ENCODE measurements at places on chromosomes 13 and 19. TPM values are rescaled to one million over a fixed set of nuclear protein-coding genes. Genes with fewer than 3 reads are reported as not detected.

DNA sequence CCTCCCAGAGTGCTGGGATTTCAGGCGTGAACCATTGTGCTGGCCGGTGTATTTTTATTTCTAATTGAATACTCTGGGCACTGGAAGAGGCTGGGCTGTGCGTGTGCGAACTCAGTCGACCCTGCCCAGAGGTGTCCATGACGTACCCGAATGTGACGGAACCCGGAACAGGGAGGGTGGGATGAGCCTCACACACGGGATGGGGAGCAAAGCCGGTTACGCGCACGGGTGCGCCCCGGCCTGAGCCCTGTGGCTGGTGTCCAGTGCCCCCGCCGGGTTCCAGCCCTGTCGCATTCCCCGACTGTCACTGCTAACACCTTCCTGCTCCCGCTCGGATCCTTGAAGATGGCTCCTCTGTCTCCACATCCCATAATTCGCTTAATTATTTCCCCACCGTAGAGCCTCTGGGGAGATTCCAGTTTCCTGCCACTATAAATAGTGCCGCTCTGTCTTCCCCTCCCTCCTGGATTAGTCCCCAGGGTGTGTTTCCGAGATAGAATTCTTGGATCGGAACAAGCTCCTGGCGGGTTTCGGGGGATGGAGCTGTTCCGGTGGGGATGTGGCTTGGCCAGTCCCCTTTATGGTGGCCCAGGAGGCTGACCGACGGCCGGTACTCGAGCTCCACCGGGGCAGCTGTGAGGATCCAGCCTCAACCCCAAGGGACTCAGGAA, 22.0 kb downstream of the SBNO2 start:
- peaks cover 14% of the 10 kb centered on the region for H3K4me1 ChIP-seq
- no peak overlapping the region for H3K27ac ChIP-seq
- DNase-seq = no peak
- no peak overlapping the region for H3K4me3 ChIP-seq
- H3K27me3 ChIP-seq = no peaks in the 10 kb centered on the region

- H3K27me3 ChIP-seq = no peaks in the 10 kb centered on the region
- peak within 1 kb of the TSS; percentile 57 for H3K4me3 ChIP-seq
- H3K36me3 ChIP-seq = no peaks in the 10 kb centered on the region
- H3K27ac ChIP-seq = peak within 1 kb of the TSS; percentile 79
- H3K4me1 ChIP-seq = no peaks in the 10 kb centered on the region
Measured at GRCh38 chr19:6464070-6464873, at the start of gene CRB3. CRB3 (plus strand) TSS chr19:6464271; CDS start chr19:6464702, 431 bp downstream.

DNA sequence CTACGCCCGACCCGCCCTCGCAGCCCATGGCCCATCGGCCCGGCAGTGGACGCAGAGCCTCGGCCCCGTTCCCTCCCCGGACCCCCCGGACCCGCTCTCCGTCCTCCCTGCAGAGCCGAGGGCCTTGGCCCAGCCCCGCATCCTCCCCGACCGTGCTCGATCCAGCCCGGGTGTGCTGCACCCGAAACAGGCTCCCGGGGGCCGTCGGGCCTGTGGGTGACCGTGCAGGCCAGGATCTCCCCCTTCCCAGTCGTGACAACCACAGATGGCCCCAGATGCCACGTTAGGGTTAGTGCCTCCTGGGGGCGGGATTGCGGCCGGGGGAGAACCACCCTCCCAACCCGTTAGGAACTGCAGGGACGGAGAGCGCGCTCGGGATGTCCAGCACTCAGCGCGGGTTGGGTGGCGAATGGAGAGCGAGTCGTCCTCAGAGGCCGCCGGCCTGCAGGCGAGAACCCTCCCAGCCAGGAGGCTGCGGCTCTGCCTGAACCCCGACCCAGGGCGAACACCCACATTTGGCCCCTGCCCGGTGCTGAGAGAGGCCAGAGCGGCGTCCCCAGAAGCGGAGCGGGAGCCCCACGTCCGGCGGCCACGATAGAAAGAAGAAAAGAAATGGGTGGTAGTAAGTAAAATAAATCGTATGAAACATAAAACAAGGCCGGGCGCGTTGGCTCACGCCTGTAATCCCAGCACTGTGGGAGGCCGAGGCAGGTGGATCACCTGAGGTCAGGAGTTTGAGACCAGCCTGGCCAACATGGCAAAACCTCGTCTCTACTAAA, 6.7 kb upstream of the MADCAM1 start:
- H3K27ac ChIP-seq = peak overlapping the region; percentile 98
- DNase-seq = no peak
- peaks cover 7% of the 10 kb centered on the region for H3K4me1 ChIP-seq
- peak overlapping the region; percentile 99 for H3K4me3 ChIP-seq
- peaks cover 4% of the 10 kb centered on the region for H3K27me3 ChIP-seq

DNA sequence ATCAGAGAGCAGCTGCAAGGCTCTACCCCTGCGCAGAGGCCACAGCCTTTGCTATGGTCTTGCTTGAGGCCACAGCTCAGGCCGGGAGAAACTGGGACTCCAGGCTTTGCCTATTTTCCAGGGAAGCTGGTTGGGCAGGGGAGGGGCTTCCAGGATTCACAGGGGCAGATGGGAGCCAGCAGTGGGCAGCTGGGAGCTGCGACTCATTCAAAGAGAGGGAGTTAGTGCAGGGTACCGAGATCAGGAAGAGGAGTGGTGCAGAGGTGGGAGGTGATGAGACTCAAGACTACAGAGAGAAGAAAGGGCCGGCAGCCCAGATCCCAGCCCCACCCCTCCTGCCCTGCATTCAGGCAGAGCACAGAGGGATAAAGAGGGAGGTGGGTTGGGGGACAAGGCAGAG, 12.1 kb downstream of the ADGRE5 start:
- H3K4me3 ChIP-seq = no peak overlapping the region
- H3K27ac ChIP-seq = no peak overlapping the region
- H3K27me3 ChIP-seq = no peaks in the 10 kb centered on the region

- no peak overlapping the region for H3K27ac ChIP-seq
- no peak for DNase-seq
- no peak overlapping the region for H3K4me3 ChIP-seq
- H3K36me3 ChIP-seq = no peaks in the 10 kb centered on the region
- H3K27me3 ChIP-seq = no peaks in the 10 kb centered on the region
- no peaks in the 10 kb centered on the region for H3K4me1 ChIP-seq
Measured at GRCh38 chr13:98656223-98656622, 79.3 kb upstream of the STK24 start.

DNA sequence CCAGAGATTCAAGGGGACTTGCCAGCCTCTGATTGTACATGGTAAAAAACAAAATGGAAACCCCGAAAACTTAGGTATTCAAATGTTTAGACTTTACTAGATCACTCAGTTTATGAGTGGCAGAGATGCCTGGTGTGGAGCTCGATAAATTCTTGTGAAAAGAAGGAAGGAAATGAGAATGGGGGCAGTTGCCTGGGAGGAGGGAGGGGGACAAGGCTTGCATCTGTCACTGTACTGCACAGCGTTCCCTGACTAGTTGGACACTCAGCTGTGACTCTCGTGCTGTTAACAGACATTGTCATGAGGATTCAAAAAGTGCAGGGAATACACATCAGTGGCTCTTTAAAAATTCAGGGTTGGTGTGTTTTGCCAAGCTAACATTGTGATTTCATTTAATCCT, 232.9 kb downstream of the ZIC5 start:
- H3K27me3 ChIP-seq = no peaks in the 10 kb centered on the region
- H3K4me1 ChIP-seq = no peaks in the 10 kb centered on the region
- no peak for DNase-seq
- H3K27ac ChIP-seq = no peak overlapping the region
- no peak overlapping the region for H3K4me3 ChIP-seq

DNA sequence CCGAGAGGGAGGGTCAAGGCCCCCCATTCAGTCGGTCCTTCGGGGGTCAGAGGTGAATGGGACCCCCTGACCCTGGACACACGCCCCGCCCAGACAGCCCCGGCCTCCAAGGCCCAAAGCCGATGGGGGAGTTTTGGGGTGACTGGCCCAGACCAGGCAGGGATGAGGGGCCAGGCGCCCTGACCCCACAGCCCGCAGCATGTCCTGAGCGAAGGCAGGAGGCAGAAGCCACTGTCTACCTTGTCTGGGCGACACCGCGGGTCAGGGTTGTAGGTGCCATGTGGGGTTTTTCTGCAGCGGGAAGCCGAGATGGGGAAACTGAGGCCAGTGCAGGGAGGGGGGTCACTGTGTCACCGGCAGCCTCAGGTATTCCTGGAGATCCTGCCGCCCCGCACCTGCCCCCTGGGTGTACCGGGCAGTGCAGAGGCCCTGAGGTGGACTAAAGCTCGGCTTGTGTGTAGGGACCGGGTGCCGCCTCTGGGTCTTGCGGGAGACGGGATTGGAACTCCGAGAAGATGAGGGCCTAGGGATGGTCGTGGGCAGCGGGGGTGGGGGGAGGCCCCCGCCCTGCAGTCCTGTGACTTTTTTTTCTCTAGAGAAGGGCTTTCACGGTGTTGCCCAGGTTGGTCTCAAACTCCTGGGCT, 8.5 kb downstream of the ARID3A start:
- peak overlapping the region; percentile 41 for H3K27ac ChIP-seq
- H3K36me3 ChIP-seq = no peaks in the 10 kb centered on the region
- peaks cover 31% of the 10 kb centered on the region for H3K4me1 ChIP-seq
- DNase-seq = no peak
- H3K4me3 ChIP-seq = no peak overlapping the region

- no peaks in the 10 kb centered on the region for H3K36me3 ChIP-seq
- no peak overlapping the region for H3K27ac ChIP-seq
- H3K4me3 ChIP-seq = no peak overlapping the region
- no peak for DNase-seq
- no peaks in the 10 kb centered on the region for H3K27me3 ChIP-seq
Measured at GRCh38 chr13:88729605-88730004, 1058.4 kb downstream of the SLITRK5 start.

DNA sequence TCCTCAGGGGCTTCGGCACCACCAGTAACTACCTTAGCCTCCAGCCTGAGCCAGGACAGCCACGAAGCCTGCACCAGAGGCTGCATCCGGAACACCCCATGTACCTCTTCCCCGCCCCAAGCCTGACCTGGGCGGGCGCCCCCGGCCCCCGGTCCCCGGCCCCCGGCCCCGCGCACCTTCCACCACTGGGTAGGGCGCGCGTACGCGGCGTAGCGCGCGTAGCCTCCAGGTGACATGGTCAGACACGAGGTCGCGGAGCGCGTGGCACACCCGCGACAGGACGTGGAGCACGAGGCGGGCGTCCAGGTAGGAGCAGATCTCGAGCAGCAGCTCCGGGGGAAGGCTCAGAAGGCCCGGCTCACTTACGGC, 450 bp downstream of the FBXW9 start:
- H3K27me3 ChIP-seq = no peaks in the 10 kb centered on the region
- no peak for DNase-seq
- peaks cover 5% of the 10 kb centered on the region for H3K4me1 ChIP-seq
- H3K27ac ChIP-seq = no peak overlapping the region

GRCh38 chr13:29100758-29101157, 280.6 kb downstream of the MTUS2 start:
- no peak overlapping the region for H3K4me3 ChIP-seq
- no peaks in the 10 kb centered on the region for H3K27me3 ChIP-seq
- H3K4me1 ChIP-seq = no peaks in the 10 kb centered on the region
- no peaks in the 10 kb centered on the region for H3K36me3 ChIP-seq
- H3K27ac ChIP-seq = no peak overlapping the region

The SERTAD1 gene
- total RNA-seq = 16.0 TPM

The OR7C1 gene
- total RNA-seq = not detected

The MEIS3 gene
- 2.6 TPM for total RNA-seq

The PSG6 gene
- total RNA-seq = not detected
